ENCODE measurements at places on chromosomes 12 and 14. TPM values are rescaled to one million over a fixed set of nuclear protein-coding genes. Genes with fewer than 3 reads are reported as not detected.

The CLMN gene
- total RNA-seq: 5.8 TPM

DNA sequence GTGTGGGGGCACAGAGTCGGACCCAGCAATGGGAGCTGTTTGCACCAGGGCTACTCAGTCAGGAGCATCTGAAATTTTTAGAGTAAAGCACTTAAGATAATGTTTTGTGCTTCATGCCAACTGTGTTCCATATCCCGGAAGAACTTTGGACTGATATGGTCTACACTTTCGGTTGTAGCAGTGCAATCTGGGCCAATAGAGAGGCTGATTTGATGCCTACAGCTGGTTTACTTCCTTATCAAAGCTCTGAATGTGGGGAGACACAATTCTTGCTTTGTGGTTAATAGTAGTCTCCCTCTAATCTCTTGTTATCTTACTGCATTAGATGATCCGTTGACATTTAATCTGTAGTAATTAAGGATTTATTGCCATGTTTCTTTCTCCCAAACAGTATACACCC is 7.8 kb upstream of the VDR start:
- no peak overlapping the region for H3K27ac ChIP-seq
- DNase-seq: no peak
- H3K27me3 ChIP-seq: peaks cover 9% of the 10 kb centered on the region
- no peak overlapping the region for H3K4me3 ChIP-seq
- no peaks in the 10 kb centered on the region for H3K36me3 ChIP-seq

- no peak overlapping the region for H3K4me3 ChIP-seq
- H3K4me1 ChIP-seq: peaks cover 13% of the 10 kb centered on the region
- peaks cover 61% of the 10 kb centered on the region for H3K27me3 ChIP-seq
- H3K27ac ChIP-seq: no peak overlapping the region
- no peak for DNase-seq
These were observed 203.4 kb downstream of the KIF26A start for GRCh38 chr14:104341532-104342434.

- no peak for DNase-seq
- H3K4me1 ChIP-seq: no peaks in the 10 kb centered on the region
- H3K27me3 ChIP-seq: no peaks in the 10 kb centered on the region
- no peak overlapping the region for H3K4me3 ChIP-seq
These were observed 33.9 kb upstream of the ALDH2 start for GRCh38 chr12:111732786-111733185.

All from esophagus squamous epithelium (tissue), 5 donors.